ENCODE measurements at places on chromosomes 3 and 15.

DNA sequence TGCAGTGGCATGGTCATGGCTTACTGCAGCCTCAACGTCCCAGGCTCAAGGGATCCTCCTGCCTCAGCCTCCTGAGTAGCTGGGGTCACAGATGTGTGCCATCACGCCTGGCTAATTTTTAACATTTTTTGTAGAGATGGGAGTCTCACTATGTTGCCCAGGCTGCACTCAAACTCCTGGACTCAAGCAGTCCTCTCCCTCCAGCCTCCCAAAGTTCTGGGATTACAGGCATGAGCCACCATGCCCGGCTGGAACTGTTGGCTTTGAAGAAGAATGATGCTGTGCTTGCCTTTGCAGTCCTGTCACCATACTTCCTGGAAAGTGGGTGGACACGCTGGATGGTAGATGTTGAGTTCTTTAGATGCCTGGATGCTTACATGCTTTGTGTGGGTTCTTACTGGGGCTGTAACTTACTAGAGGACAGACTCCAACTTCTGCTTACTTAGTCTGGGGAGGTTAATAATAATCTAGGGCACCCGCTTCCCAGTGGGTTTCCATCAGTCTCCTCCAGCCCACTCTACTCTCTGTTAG is 36.7 kb downstream of the IGF1R start:
- DNase-seq, result no peak

GRCh38 chr3:46135475-46135874 is 72.6 kb downstream of the CCR1 start:
- DNase-seq, result peak; percentile 68

DNA sequence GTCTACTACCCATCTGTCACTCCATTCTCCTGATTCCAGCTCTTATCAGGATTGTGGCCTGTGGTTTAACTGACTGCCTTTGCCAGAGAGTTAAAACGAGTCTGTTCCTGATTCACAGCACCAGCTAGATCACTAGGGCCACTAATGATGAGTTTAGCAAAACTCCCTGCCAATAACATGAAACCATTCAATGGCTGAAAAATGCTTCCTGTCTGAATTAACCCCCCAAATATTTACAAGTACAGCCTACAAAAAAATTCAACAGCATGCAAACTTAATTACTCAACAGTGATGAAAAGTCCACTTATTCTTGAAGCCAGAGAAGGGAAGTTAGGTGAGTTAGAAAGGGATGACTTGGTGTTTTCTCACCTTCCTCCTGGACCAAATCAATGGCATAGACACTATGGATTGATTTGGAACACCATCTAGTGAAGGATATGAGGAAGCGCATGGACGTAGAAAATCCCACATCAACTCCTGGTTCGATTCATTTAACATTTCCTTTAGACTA is 141.4 kb downstream of the TGFBR2 start:
- DNase-seq, result peak; percentile 33

GRCh38 chr3:59264366-59264765 is 214.5 kb upstream of the CFAP20DC start:
- no peak for DNase-seq

All from Kasumi-1 (cell line).